IMR-90 (cell line): ENCODE measurements at places on chromosomes 16 and 17.
A peak's percentile ranks its signal among the peaks of the same experiment; 100 is the strongest.

GRCh38 chr16:70342016-70342415 lies 4.7 kb upstream of the DDX19A start:
- H3K4me1 ChIP-seq: no peaks in the 10 kb centered on the region
- H3K4me3 ChIP-seq: no peak overlapping the region
- no peak for DNase-seq
- no peaks in the 10 kb centered on the region for H3K27me3 ChIP-seq
- H3K27ac ChIP-seq: no peak overlapping the region
- H3K36me3 ChIP-seq: no peaks in the 10 kb centered on the region

DNA sequence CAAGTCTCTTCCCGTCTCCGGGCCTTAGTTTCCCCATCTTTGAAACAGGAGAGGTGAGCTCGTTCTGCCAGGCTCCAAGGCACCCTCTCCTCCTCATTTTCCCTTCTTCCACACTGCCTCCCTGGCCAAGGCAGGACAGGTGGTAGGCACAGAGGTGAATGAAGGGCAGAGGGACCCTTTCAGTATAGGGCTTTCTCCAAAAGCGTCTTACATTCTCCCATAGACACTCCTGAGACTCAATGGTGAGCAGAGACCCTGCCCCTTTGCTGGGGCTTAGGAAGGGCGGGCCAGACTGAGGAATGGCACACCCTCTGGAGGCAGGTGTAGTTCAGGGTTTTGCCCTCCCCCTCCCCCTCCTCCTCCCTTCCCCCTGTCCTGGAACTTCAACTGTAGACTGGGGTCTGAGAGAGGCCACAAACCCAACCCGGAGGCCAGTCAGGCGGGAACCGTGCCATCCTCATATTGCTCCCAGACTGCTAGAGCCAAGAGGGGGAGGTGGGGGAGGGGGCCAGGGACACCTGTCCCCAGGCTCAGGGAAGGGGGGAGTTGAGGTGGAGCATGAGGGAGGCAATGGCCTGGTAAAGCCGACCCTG lies 1.9 kb downstream of the PLEKHH3 start:
- peak overlapping the region; percentile 82 for H3K4me3 ChIP-seq
- H3K4me1 ChIP-seq: peaks cover 26% of the 10 kb centered on the region
- no peaks in the 10 kb centered on the region for H3K27me3 ChIP-seq
- H3K27ac ChIP-seq: 0 out of 2 replicates have a peak overlapping the region, but pooled peaks have one; percentile 1
- H3K36me3 ChIP-seq: peaks cover 32% of the 10 kb centered on the region

GRCh38 chr16:75764154-75764768 lies 38.0 kb upstream of the CPHXL start:
- peaks cover 3% of the 10 kb centered on the region; the same call in 1 of the 2 replicates for H3K27me3 ChIP-seq
- H3K36me3 ChIP-seq: no peaks in the 10 kb centered on the region
- DNase-seq: peak; percentile 70
- no peaks in the 10 kb centered on the region for H3K4me1 ChIP-seq
- H3K4me3 ChIP-seq: no peak overlapping the region

DNA sequence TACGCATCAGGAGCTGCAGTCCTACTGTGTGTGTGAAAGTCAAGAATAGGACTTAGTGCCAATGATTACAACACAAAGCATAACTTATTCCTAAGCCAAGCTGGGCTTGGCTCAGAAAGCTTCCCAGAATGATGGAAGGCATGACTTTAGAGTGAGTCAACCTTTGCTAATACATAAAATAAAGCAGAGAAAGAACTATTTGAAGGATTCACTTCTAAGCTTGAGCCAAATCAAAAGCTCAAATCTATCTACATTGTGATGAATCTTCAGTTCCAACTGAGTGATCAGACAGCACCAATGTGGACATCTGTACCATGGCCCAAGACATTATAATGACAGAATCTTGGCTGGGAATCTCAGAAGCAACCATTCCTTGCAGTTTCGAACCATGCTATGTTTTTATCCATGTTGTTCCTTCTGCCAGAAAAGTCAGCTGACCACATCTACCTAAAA lies 41.4 kb downstream of the SMG6 start:
- H3K36me3 ChIP-seq: peaks cover 1% of the 10 kb centered on the region; the same call in 1 of the 2 replicates
- H3K4me3 ChIP-seq: no peak overlapping the region
- DNase-seq: peak; percentile 87
- no peaks in the 10 kb centered on the region for H3K27me3 ChIP-seq
- H3K4me1 ChIP-seq: peaks cover 10% of the 10 kb centered on the region

GRCh38 chr17:28256370-28256769 lies 62.6 kb upstream of the TMEM97 start:
- no peaks in the 10 kb centered on the region for H3K4me1 ChIP-seq
- H3K27me3 ChIP-seq: peaks cover 23% of the 10 kb centered on the region

- no peaks in the 10 kb centered on the region for H3K4me1 ChIP-seq
- H3K36me3 ChIP-seq: no peaks in the 10 kb centered on the region
- peaks cover 3% of the 10 kb centered on the region for H3K27me3 ChIP-seq
- DNase-seq: peak; percentile 11
Measured at GRCh38 chr17:35934760-35935159, 4.2 kb upstream of the RDM1 start.

DNA sequence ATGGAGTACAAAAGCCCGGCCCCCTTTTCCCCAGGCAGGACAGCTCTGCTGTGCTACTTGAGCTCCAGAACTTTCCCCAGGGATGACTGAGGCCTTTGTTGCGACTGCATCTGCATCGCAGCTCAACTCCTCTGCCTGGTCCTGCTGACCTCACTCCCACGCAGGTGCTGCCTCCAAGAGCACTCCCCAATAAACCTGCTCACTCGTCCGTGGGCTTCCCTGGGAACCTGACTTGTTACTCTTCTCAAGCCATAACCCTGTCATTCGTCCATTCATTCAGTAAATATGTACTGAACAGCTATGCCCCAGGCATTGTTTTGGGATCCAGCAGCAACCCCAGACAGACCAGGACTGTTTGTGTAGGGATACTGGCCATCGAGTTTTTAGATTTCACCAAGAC lies 11.6 kb upstream of the RMI2 start:
- no peak overlapping the region for H3K27ac ChIP-seq
- DNase-seq: peak; percentile 64
- peaks cover 8% of the 10 kb centered on the region for H3K4me1 ChIP-seq
- no peaks in the 10 kb centered on the region for H3K27me3 ChIP-seq
- no peak overlapping the region for H3K4me3 ChIP-seq

GRCh38 chr17:61459142-61459809 lies 7.1 kb downstream of the TBX4 start:
- no peak for DNase-seq
- H3K27ac ChIP-seq: no peak overlapping the region

- no peaks in the 10 kb centered on the region for H3K36me3 ChIP-seq
- no peak overlapping the region for H3K4me3 ChIP-seq
- no peak overlapping the region for H3K27ac ChIP-seq
- H3K27me3 ChIP-seq: no peaks in the 10 kb centered on the region
- no peak for DNase-seq
- H3K4me1 ChIP-seq: no peaks in the 10 kb centered on the region
Measured at GRCh38 chr17:70871180-70871818, 702.0 kb downstream of the KCNJ2 start.

- H3K27ac ChIP-seq: no peak overlapping the region
- H3K4me1 ChIP-seq: no peaks in the 10 kb centered on the region
- no peaks in the 10 kb centered on the region for H3K36me3 ChIP-seq
Measured at GRCh38 chr17:74508156-74508555, 23.1 kb downstream of the CD300LB start.

- H3K4me3 ChIP-seq: no peak overlapping the region
- H3K4me1 ChIP-seq: peaks cover 2% of the 10 kb centered on the region; the same call in 1 of the 2 replicates
- no peaks in the 10 kb centered on the region for H3K27me3 ChIP-seq
- peaks cover 31% of the 10 kb centered on the region for H3K36me3 ChIP-seq
- no peak for DNase-seq
Measured at GRCh38 chr17:82577300-82577699, 57.8 kb downstream of the FOXK2 start.

- H3K27ac ChIP-seq: peak overlapping the region; percentile 15; the same call in 1 of the 2 replicates
- no peak overlapping the region for H3K4me3 ChIP-seq
- DNase-seq: peak; percentile 69
- peaks cover 10% of the 10 kb centered on the region for H3K36me3 ChIP-seq
Measured at GRCh38 chr16:84741340-84741830, 41.6 kb downstream of the USP10 start.

DNA sequence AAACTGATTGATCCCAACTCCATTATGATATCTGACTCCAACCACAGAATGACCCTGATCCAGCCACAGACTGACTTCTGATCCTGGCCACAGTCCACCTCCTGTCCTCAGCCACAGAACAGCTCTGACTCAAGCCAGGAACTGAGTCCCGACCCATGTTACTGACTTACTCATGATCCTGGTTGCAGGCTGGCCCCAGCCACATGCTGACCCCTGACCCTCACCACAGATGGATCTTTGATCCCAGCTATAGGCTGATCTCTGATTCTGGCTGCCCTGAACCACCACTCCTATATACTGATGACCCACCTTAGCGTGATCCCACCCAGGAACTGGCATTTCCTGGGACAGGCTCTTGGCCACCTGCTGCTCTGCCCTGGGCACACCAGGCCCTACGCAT lies 32.2 kb upstream of the IL21R start:
- H3K27me3 ChIP-seq: no peaks in the 10 kb centered on the region
- DNase-seq: peak; percentile 79
- no peak overlapping the region for H3K27ac ChIP-seq
- H3K36me3 ChIP-seq: 0 out of 2 replicates have a peak, but pooled peaks cover 2% of the 10 kb centered on the region
- H3K4me3 ChIP-seq: no peak overlapping the region

GRCh38 chr16:72961863-72962262 lies 86.1 kb downstream of the ZFHX3 start:
- no peaks in the 10 kb centered on the region for H3K27me3 ChIP-seq
- no peak for DNase-seq
- H3K36me3 ChIP-seq: peaks cover 22% of the 10 kb centered on the region

DNA sequence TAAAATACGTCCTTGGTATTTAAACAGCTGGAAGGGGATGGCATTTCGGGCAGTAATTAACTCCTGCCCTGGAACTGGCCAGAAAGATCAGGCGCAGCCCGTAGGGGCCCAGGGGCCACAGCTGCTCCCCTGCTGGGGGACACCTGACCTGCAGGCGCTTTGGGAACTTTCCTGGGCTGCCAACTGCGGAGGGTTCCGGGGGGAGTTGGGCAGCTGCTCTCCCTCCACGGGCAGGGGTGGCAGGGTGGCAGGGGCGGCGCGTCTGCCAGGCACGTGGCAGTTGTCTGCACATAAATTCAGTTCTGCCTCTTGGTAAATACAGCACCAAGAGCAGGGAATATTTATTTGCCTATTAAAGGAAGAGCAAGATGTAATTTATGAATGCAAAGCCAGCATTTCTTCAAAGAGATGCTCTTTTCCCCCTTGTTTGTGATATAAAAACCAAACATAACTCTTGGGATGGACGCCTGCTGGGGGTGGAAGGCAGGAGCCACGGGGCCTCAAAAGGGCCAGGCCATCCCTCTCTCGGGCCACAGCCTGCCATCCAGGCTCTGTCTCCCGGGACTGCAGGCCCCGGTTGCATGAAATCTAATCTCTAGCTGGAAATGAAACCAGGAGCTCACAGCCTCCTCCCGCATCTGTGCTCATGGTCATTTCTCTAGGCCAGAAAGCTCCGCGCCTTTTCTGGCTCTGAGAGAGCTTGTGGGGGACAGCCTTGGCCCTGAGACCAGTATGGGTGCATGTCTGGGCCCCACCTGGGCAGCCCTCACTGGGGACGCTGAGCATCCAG lies 29.9 kb upstream of the CHMP6 start:
- H3K36me3 ChIP-seq: peaks cover 5% of the 10 kb centered on the region; the same call in 1 of the 2 replicates
- no peak overlapping the region for H3K27ac ChIP-seq

- peak; percentile 48 for DNase-seq
- H3K27ac ChIP-seq: no peak overlapping the region
- no peaks in the 10 kb centered on the region for H3K4me1 ChIP-seq
- H3K27me3 ChIP-seq: no peaks in the 10 kb centered on the region
Measured at GRCh38 chr16:6643080-6643686, 689.5 kb upstream of the RBFOX1 start.

DNA sequence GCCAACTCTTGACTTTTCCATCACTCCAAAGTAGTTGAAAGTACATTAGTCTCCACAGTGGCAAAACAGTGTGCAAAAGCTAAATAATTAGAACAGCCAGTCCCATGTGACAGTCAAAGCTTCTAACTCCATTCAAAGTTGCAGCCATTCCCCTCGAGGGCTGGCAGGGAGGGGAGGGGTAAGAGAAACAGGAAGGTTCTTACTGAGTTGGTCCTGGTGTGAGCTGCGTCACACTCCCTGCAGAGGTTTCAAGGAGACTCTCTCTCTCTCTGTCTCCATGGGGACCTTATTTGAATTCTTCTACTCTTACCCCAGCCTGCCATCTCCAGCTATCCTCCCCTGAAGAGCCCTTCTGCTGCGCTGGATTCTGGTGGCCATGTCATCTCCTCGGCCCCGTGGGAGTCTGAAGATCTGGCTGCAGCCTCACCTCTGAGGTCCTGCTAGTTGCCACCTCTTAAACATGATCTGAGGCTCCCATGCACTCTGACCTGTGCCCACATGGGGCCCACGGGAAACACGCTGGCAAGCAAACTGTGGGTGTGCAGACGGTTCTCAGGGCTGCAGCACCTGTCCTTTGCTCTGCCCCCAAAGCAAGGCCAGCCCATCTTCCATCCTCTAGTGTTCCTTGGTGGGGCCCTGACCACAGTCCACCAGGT lies 23.3 kb upstream of the STH start:
- H3K4me3 ChIP-seq: no peak overlapping the region
- no peaks in the 10 kb centered on the region for H3K4me1 ChIP-seq
- H3K36me3 ChIP-seq: no peaks in the 10 kb centered on the region
- H3K27me3 ChIP-seq: peaks cover 38% of the 10 kb centered on the region
- no peak overlapping the region for H3K27ac ChIP-seq

GRCh38 chr17:82239401-82239925 lies 10.6 kb downstream of the SLC16A3 start:
- H3K36me3 ChIP-seq: peaks cover 73% of the 10 kb centered on the region
- H3K4me3 ChIP-seq: no peak overlapping the region
- H3K27ac ChIP-seq: no peak overlapping the region
- DNase-seq: no peak
- no peaks in the 10 kb centered on the region for H3K27me3 ChIP-seq
- H3K4me1 ChIP-seq: peaks cover 55% of the 10 kb centered on the region

DNA sequence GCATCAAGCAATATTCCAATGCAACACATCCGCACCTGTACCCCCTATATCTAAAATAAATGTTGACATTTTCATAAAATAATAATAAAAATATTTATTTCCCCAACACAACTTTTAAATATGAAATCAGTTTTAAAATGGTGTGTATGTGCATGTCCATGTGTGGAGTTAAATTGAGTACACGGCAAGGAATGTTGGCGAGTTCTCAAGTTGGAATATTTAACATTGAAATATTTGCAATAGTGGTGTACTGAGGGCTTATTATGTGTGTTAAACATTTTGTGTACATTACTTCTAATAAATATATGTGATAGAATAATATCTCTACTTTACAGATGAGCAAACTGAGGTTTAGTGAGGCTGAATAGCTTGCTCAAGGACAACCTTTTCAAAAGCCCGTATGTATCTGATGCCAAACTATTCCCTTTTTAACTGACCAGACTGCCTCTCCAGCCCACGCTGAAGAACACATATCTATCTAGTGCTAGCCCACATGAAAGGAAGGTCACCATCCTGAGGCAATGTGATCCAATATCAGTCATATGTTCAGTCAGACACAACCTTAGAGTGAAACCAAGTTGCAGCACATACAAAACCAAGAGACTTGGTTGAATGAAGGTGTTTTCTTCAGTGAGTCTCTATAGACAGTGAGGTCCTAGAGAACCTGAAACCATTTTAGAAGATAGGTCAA lies 192.2 kb upstream of the CDH11 start:
- no peak overlapping the region for H3K4me3 ChIP-seq
- H3K27ac ChIP-seq: peak overlapping the region; percentile 57
- no peaks in the 10 kb centered on the region for H3K27me3 ChIP-seq
- H3K4me1 ChIP-seq: peaks cover 19% of the 10 kb centered on the region

GRCh38 chr16:28494121-28494851 lies at the start of gene APOBR:
TSS of gene APOBR (plus strand) at chr16:28494643. CDS start at chr16:28494682, 39 bp downstream.
- no peaks in the 10 kb centered on the region for H3K4me1 ChIP-seq
- H3K27me3 ChIP-seq: peaks cover 13% of the 10 kb centered on the region
- no peak within 1 kb of the TSS for H3K27ac ChIP-seq
- no peak for DNase-seq
- no peak within 1 kb of the TSS for H3K4me3 ChIP-seq

GRCh38 chr17:50601823-50602375 lies 32.8 kb upstream of the ABCC3 start:
- peaks cover 8% of the 10 kb centered on the region; the same call in 1 of the 2 replicates for H3K4me1 ChIP-seq
- H3K36me3 ChIP-seq: no peaks in the 10 kb centered on the region
- no peak overlapping the region for H3K27ac ChIP-seq
- peaks cover 44% of the 10 kb centered on the region for H3K27me3 ChIP-seq
